Activated CD4-positive, alpha-beta T cell treated with anti-CD3 and anti-CD28 coated beads, Interleukin-10, Interleukin-2, amounts not matched to agents 100 ng/mL and 50 ng/mL, durations not matched to agents 16 hours and 8 hours (primary cell): ENCODE measurements at places on chromosomes 11 and 22.

GRCh38 chr11:69918938-69919650, 99.9 kb upstream of the FGF3 start:
- DNase-seq: peak; percentile 76

DNA sequence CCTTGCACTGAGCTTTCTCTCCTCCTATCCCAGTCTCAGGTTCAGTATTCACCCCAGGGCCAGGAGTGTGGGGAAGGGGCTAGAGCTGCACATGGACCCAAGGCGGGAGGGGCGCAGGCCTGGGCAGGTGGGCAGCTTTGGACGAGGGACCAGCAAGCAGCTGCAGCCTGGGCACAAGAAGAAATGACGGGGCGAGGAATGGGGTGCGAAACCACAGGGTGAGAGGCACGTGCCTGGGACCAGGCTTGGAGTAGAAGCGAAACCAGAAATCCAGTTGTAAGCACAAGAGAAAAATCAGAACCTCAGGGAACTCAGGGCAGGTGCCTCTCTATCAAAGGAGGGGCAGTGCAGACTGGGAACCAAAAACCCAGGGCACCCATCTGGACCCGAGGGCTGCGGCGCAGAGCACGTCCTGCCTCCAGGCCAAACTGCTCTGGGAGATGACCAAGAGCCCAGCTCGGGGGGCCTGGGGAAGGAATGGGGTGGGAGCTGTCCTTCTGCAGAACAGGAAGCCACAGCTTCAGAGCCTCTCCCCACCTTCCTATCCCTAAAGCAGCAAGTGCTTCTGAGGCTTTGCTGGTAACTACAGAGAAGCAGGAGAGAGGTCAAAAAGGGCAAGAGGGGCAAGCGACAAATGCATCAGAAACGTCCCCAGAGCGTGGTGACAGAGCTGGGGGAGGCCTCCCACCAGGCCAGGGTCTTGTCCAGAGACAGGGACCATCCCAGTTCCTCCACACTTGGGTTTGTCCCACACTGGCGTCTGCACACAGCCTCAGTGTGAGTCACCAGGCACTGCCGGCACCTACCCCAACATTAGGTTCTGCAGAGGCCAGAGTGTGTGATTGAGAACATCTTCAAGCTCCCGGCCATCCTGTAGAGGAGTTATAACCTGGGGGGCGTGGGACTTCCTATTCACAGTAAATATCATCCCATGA, 18.3 kb upstream of the TMPRSS4 start:
- no peak for DNase-seq

- DNase-seq: no peak
Observed at GRCh38 chr11:78812513-78813293, 238.0 kb upstream of the NARS2 start.

GRCh38 chr11:63629426-63629825, 15.2 kb upstream of the PLAAT3 start:
- no peak for DNase-seq

GRCh38 chr22:28247136-28247535, 328.1 kb upstream of the PITPNB start:
- DNase-seq: no peak

GRCh38 chr11:122976061-122976733, 5.4 kb downstream of the BSX start:
- DNase-seq: no peak

DNA sequence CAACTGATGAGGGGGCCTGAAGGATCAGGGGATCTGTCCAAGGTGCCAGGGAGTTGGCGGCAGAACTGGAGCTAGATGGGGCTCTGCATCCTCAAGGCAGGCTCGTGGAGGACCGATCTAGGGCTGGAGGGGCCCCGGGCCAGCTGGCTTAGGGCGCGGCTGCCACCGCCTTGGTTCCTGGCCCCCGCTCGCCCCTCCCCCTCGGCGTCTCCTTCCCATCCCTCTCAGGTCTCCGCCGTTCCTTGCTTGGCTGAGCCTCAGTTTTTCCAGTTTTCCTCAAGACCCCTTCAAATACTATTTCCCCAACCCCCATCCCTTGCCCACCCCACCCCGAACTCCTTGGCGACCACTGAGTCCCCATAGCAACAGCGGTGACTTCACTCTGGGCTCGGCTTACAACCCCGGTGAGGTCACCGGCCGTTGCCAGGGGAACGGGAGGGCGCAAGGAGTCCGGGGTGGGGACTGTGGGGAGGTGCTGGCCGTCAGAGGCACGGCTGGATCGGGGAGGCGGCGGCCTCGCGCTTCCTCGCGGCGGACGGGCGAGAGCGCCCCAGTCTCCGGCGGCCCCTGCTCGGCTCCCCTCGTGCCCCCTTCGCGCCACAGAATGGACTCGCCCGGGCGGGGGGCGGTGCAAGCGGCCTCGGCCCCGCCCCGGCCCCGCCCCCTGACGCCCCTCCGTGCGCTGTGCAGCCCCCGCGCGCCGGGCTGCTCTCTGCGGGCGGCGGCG, 7.5 kb downstream of the FREY1 start:
- DNase-seq: peak; percentile 67

DNA sequence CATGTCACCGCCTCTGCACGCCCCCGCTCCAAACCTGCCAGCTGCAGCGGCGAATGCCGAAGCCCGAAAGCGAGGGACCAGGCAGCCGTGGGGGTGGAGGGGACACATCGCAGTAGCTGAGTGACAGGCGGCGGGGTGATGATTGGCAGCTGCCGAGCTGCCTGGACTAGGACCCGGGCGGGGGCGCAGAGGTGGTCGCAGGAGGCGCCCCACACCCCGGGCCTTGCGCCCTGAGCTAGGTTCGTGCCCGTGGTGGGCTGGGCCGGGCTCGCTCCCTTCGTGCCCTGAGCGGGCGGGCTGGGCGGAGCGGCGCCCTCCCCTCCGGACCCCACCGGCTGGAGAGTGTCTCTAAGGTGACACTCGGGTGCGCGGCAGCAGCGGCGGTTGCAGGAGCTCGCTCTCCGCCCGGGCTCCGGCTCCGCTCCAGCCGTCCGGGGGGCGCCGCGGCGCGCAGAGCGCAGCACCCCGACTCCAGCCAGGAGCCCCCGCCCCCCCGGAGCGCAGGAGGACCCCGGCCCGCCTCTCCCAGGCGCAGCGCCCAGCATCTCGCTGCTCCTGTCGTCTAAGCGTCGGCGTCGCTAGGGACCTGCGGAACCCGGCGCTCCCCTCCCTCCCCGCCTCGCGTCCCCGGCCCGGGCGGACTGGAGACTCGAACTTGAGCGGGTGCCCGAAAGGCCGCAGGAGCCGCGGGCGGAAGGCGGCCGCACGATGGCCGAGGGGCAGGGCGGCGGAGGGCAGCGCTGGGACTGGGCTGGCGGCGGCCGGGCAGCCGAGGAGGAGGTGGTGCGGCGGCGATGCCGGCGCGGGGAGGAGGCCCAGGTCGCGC, 14.5 kb upstream of the DGKZ start:
- no peak for DNase-seq

DNA sequence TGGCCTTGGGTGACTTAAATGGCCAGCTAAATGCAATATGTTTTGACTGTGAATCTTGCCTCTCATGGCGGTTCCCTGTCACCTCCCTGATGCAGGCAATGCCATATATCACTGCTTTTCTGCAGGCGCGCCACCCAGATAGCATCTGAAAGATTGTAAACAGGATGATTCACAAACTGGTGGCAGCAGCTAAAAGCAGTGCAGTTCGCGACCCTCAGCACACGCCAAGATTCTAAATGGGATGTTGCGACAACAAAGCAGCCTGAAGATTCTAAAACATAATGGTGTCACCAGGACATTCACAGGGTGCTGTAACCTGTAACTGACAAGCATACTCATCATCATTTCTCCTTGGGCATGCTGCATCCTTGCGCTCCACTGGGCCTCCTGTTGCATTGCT, 440.4 kb upstream of the CADM1 start:
- DNase-seq: no peak

- DNase-seq: no peak
Observed at GRCh38 chr11:66051371-66051765, 796 bp upstream of the SF3B2 start.

DNA sequence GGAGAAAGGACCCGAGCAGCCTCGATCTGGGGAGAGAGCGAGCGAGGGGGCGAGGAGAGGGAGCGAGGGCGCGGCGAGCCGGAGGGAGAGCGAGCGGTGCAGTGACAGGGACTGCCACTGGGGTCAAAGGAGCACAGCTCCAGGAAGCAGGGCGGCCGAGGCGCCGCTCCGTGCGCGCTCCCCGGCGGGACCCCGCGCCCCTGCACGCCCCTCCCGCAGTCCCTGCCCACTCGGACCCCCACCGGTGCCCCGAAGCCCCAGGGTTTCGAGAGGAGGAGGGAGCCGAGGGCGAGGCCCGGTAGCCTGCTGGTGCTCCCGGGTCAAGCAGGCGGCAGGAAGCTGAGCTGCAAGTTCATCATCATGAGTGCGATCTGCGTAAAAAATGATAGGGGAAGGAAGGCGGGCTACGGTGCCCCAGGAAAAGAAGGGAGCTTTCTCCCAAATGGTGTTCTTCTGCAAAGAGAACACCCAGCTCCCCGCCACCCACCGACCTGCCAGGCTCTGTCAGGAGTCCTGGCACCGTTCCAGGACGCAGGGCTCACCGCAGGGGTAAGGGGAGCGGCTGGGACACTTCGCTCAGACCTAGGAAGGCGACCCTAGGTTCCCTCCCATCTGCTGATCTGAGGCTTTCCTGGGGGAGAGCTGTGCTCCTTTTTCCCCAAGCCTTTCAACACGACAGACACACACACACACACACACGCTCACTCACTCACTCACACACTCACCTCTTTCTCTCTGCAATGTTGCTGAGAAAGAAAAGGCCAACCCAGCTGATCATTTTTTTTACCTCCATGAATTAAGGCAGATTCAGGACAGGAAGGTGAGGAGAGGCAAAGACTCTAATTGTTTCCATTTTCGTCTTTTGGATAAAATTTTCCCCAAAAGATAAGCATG, at the start of gene MPPED2:
TSS of gene MPPED2 (minus strand) at position 103 of the 894 bp plus-strand sequence. CDS start 5,980 bp downstream, outside the sequence.
- peak; percentile 31 for DNase-seq

DNA sequence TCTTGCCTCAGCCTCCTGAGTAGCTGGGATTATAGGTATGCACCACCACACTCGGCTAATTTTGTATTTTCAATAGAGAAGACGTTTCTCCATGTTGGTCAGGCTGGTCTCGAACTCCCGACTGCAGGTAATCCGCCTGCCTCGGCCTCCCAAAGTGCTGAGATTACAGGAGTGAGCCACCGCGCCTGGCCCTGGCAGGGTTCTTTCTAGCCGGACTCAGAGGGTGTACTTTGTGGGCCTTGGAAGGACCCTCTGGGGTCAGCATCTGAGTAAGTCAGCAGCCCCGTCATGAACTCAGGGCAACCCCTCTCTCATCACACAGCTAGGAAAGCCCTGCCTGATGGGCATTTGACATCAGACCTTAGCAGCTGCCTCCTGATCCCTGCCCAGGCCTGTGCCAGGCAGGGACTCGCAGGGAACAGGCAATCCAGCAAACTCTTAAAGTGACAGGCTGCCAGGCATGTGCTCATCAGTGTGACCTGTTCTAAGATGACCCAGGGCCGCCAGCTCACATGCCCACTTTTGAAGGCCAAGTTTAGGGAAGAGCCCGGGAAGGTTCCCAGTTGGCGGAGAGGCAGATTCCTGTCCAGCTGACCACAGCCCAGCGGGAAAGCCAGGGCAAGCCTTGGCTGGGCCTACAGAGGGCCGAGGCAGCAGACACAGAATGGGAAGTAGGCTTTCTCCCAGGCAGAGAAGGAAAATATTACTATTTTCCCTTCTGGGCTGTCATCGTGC, 92.9 kb downstream of the MORC2 start:
- DNase-seq: no peak

GRCh38 chr11:87712802-87713202, 462.4 kb downstream of the RAB38 start:
- DNase-seq: no peak
